ENCODE measurements at places on chromosomes 3 and 15.

- no peak for DNase-seq
Observed at GRCh38 chr3:100269410-100270214, 8.8 kb downstream of the TBC1D23 start.

GRCh38 chr3:19173945-19174344 is 25.6 kb downstream of the KCNH8 start:
- no peak for DNase-seq

DNA sequence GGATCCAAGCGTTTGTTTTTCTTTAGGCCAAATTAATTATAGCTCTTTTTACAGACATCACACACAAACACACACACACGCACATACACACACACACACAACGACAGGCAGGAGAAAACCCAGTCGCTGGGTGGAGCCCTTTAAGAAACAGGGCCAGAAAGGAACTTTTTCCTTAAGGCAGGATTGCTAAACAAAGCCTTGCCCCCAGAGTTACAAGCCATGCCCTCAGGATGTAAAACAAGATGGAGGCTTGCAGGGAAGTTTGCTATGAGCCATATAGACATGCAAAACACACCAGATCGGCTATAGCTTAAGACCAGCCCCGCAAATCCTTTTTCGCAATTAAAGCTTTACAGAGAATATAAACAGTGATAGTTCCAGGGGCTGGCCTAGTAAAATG is 16.3 kb upstream of the IQCF2 start:
- no peak for DNase-seq

- no peak for DNase-seq
Observed at GRCh38 chr3:14962762-14963161, 15.4 kb downstream of the NR2C2 start.

GRCh38 chr15:80449825-80450224 is 45.6 kb downstream of the ARNT2 start:
- DNase-seq: no peak

GRCh38 chr3:195900436-195901355 is 7.7 kb downstream of the TNK2 start:
- peak; percentile 31 for DNase-seq

DNA sequence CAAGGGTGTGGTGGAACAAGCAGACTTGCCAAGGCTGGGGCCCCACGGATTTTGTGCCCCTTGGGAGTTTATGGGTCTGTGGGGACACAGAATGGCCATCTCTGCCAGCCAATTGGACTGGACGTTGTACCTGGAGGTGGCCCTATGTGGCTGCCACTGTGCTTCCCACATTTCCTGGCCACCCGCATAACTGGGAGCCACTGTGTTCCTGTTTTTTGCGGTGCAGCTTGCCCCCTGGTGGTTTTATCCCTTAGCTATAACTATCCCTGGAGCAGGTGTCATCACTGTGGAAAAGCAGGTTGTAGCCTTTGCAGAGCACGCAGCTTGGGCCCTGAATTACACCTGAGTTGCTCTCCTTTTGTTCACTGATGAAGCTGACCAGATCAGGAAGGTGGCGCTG is 306.3 kb downstream of the ZPLD1 start:
- no peak for DNase-seq

DNA sequence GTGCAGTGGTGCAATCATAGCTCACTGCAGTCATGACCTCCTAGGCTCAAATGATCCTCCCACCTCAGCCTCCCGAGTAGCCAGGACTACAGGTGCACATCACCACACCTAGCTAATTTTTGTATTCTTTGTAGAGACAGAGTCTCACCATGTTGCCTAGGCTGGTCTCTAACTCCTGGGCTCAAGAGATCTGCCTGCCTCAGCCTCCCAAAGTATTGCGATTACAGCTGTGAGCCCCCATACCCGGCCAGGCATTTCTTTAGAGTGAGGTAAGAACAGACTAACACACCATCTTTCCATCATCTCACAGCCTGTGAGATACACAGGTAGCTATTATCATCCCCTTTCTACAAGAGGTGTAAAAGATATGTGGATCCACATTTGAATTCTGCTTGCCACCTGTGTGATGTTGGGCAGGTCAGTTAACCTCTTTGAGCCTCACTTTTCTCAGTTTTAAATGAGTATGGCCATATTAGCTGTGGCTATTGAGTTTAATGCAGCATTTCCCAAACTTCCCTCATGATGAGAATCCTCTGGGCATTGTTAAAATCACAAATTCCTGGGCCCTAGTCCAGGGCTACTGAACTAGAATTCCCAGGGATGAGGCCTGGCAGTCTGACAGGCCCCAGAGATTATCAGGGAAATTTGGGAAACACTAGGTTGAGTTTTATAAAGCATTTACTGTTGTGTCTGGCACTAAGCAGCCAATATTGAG is 46.0 kb downstream of the ANP32A start:
- DNase-seq: no peak

DNA sequence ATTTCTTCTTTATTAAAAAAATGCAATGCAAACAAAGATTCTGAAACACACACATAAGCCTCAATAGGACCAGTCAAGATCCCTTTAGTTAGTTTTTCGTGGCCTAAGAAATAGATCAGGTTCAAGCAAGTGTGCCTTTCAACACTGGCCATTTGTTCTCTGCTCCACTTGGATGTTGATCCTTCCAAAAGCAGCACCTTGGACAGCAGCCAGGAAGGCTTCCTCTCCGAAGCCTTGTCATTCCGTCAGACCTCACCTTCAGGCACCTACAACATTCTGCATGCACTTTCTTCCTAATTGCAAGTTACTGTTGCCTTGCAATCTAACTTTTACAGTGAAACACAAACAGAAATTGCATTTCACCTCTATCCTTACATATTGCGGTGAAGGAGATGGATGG is 155.9 kb upstream of the FEZF2 start:
- DNase-seq: no peak

- DNase-seq: no peak
Observed at GRCh38 chr3:113832477-113833164, 6.0 kb upstream of the GRAMD1C start.

- DNase-seq: no peak
Observed at GRCh38 chr15:25763331-25763751, 99.8 kb downstream of the ATP10A start.

GRCh38 chr3:138394156-138394555 is 40.3 kb upstream of the ESYT3 start:
- DNase-seq: no peak

DNA sequence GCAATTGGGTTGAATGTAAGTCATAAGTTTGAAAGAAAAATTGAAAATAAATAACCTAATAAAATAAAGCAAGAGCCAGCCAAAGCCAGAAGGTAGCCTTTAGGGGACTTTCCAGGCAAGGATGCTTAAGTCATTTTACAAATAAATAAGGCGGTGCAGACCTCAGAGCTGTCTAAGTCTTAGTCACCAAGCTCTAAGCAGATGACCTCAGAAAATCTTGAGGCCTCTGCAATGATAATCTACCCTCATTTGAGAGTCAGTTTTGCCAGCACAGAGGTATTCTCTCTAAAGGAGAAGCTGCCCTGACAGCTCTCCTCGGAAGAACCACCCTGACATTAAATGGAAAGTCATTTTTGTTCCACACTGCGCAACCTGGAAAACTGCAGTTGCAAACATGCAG is 113.9 kb downstream of the OXNAD1 start:
- no peak for DNase-seq

DNA sequence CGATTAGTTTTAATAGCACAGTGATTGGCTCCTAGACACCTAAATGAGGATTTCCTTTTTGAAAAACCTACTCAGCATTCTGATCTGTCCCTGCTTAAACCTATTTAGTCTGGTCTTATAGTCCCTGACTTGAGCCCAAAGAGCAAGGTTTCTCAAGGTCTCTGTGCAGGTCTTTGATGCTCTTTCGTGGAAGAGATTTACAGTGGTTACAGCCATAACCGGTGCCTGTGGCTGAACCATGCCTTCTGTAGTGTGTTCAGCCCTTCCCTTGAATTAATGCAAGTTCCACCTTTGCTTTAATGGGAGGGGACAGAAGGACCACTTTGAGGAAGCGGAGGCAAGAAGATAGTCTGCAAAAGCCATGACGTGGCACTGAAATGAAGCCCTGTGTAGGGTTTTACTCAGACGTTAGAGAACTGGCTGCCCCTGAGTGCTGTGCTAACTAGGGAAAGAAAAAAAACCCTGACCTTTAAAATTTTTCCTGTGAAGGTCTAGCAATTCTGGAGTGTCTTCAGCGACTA is 43.0 kb downstream of the ZBTB38 start:
- DNase-seq: no peak

- DNase-seq: no peak
Observed at GRCh38 chr3:108672701-108673100, 83.2 kb downstream of the DZIP3 start.

GRCh38 chr15:63093486-63094205 is 28.0 kb upstream of the LACTB start:
- DNase-seq: peak; percentile 45

DNA sequence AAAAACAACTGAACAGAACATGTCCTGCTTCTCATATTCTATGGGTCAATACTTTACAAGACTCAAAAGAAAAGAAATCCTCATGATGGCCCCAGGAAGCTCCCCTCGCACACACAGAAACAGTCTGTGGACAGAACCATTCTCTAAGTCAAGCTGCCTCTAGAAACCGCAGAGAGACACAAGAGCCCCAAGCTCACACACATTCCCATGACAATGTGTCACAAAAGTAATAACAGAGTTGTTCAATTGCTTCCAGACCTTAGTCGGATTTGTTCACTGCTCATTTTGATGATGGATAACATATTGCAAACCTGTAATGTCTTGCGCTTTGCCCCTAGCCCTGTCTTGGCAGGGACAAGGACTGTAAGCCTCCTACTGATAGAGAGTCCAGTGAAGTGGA is 60.9 kb downstream of the UMPS start:
- no peak for DNase-seq

DNA sequence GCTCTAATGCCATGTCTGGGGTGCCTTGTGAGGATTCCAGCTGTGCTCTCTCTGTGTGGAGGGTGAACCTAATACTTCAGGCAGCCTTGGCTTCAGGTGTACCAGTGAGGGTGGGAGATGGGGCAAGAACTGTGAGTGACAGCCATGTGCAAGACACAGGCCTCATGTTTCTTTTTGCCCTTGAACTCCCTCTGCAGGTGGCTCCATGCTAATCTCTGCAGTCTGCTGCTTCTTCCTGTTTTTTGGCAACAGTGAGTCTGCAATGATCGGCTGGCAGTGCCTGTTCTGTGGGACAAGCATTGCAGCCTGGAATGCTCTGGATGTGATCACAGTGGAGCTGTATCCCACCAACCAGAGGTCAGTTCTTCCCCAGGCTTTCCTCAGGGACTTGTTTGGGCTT is 189.3 kb downstream of the SV2B start:
- no peak for DNase-seq

GRCh38 chr15:93250950-93251349 is 161.9 kb upstream of the RGMA start:
- no peak for DNase-seq

DNA sequence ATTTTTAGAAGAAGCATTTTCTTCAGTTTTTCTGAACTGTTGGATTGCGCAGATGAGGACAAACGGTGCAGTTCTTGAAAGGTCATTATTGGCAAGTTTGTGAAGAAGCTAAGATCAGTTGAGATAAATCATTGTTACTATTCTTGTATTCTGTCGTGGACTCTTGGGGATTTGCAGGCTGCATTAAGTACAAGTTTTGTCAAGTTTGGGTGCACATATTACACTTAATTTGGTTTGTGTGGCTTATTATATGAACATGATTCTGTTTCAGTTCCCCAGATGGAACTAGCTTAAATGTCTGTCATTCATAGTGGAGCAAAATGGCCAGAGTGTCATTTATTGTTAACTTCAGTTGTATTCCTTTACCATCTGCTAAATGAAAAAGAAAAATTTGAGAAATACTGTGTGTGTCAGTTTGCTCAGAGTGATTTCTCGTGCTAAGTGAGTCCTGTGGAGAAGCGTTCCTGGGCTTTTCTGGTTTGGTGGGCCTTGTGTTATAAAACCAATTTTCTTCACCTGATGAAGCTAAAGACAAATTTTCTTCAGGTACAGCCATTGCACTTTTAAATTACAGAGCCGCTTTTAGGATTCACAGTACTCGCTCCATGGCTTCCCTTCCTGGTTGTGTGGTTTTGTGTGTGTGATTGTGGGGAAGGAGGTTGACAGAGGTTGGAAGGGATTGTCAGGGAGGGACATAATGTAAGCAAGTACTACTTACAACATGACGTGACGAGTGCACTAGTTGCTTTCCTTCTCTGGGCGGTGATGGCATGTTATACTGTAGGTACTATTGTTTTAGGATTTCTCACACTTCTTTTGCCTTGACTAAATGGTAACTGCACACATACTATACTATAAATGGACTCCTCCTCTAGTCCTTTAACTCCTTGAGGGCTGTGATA is 1.7 kb downstream of the AKAP13 start:
- no peak for DNase-seq

DNA sequence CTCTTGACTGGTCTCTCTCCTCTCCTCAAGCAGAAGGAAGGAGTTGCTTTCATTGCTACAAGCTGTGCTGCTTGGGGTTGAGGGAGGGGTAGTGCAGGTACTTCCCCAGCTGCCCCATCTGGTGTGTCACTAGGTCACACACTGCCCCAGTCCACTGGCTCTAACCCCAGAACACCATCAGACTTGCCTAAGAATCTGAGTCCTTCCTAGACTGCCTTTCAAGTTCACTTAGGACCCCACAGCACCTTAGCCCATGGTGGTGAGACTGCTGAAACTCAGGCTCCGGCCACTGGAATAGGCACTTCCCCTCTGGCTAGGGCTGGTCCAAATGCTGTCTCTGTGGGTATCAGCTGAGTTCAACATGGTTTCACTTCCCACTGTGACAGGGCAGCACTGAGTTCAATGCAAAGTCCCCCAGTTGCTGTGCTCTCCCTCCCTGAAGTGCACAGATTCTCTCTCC is 279.7 kb upstream of the GOLGA6L4 start:
- no peak for DNase-seq

DNA sequence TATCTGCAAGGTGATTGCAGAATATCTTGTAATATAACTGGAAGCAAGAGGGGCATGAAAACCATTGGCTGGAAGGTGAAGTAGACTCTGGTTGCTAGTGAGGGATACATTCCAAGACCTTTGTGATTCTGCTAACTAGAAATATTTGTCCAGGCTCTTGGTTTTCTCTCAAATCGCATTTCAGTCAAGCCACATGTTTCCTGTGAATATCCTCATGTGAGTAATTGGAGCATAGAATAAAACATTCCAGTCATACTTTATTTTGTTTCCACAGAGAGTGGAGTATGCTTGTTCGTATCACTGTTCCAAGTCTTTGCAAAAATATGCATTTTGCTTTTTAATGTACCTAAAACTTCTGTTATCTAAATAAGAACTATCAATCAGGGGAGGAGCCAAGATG is 850.0 kb downstream of the EPHA3 start:
- DNase-seq: no peak

- DNase-seq: no peak
Observed at GRCh38 chr3:159038405-159038804, 236.6 kb downstream of the MFSD1 start.

DNA sequence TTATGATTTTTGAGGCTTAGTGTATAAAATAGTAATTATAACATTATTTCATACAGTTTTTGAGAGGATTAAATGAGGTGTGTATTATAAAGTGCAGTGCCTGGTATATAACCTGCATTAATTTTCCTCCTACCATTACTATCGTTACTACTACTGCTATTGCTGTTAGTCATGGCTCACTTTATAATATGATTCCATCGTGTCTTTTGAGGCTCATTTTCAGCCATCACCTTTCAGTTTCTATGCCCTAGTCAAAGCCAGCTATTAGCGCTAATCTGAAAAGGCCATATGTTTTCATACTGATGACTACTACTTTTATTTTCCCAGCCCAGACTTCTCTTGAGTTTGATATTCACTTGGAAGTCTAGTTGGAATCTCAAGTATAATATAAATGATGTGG is 5.5 kb downstream of the MEF2A start:
- no peak for DNase-seq

- no peak for DNase-seq
Observed at GRCh38 chr3:134601539-134602439, 49.0 kb downstream of the KY start.

- DNase-seq: no peak
Observed at GRCh38 chr3:138768125-138768524, 66.6 kb downstream of the PIK3CB start.
